ENCODE measurements at places on chromosomes 3 and 15.

GRCh38 chr3:126159476-126159875 lies 20.9 kb downstream of the ALDH1L1 start:
- H3K27ac ChIP-seq = no peak overlapping the region
- no peak for DNase-seq
- no peak overlapping the region for H3K4me3 ChIP-seq
- no peaks in the 10 kb centered on the region for H3K27me3 ChIP-seq
- no peaks in the 10 kb centered on the region for H3K4me1 ChIP-seq
- no peaks in the 10 kb centered on the region for H3K36me3 ChIP-seq

GRCh38 chr3:186705882-186706780 lies 11.0 kb upstream of the KNG1 start:
- no peak for DNase-seq
- H3K27ac ChIP-seq = no peak overlapping the region
- H3K4me1 ChIP-seq = no peaks in the 10 kb centered on the region

DNA sequence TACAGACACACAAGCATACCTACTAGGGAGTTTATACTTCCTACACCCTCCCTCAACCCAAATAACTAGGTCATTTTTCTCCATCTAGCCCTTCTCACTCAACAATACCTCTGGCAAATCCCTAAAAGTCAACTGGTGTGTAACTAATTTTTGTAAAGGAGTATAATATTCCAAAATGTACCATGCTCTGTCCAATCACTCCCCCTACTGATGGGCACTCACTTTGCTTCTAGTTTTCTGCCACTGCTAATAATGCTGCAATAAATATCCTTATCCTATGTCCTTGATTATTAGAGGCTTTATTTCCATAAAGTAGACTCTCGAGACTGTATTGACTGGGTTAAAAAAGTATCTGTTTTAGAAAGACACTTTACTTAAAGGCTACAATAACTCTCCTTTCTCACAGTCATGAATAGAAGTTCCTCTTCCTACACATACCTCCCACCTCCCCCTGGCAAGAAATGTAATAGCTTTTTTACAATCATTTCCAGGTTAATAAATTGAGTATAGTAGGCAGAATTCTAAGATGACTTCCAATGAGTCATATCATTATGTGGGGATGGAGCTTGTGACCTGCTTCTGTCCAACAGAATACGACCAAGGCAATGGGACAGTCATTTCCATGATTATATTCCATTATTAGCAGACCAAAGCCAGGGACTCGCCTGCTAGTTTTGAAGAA lies 30.0 kb downstream of the SHQ1 start:
- no peak overlapping the region for H3K27ac ChIP-seq
- peak; percentile 13 for DNase-seq
- H3K36me3 ChIP-seq = no peaks in the 10 kb centered on the region
- no peaks in the 10 kb centered on the region for H3K4me1 ChIP-seq

- no peak overlapping the region for H3K27ac ChIP-seq
- H3K4me3 ChIP-seq = no peak overlapping the region
- H3K36me3 ChIP-seq = no peaks in the 10 kb centered on the region
- peak; percentile 48 for DNase-seq
- no peaks in the 10 kb centered on the region for H3K27me3 ChIP-seq
Observed at GRCh38 chr15:69919816-69920215, 177.9 kb downstream of the TLE3 start.

GRCh38 chr3:162368417-162368816 lies 871.8 kb downstream of the OTOL1 start:
- H3K27me3 ChIP-seq = no peaks in the 10 kb centered on the region
- H3K36me3 ChIP-seq = no peaks in the 10 kb centered on the region
- H3K27ac ChIP-seq = no peak overlapping the region

- no peaks in the 10 kb centered on the region for H3K27me3 ChIP-seq
- DNase-seq = no peak
- no peaks in the 10 kb centered on the region for H3K4me1 ChIP-seq
- H3K36me3 ChIP-seq = no peaks in the 10 kb centered on the region
- H3K4me3 ChIP-seq = no peak overlapping the region
Observed at GRCh38 chr15:49721091-49721490, 100.2 kb downstream of the DTWD1 start.

- peaks cover 5% of the 10 kb centered on the region for H3K4me1 ChIP-seq
- H3K36me3 ChIP-seq = no peaks in the 10 kb centered on the region
- no peak for DNase-seq
- H3K27ac ChIP-seq = peak overlapping the region; percentile 90
Observed at GRCh38 chr3:187181454-187182170, 15.7 kb upstream of the RTP1 start.

- H3K4me1 ChIP-seq = peaks cover 2% of the 10 kb centered on the region
- no peaks in the 10 kb centered on the region for H3K36me3 ChIP-seq
- DNase-seq = no peak
- H3K27ac ChIP-seq = no peak overlapping the region
Observed at GRCh38 chr3:105798381-105798934, 70.4 kb downstream of the CBLB start.

GRCh38 chr3:13424141-13424844 lies 4.2 kb upstream of the NUP210 start:
- no peaks in the 10 kb centered on the region for H3K27me3 ChIP-seq
- no peak overlapping the region for H3K4me3 ChIP-seq
- DNase-seq = no peak
- no peaks in the 10 kb centered on the region for H3K4me1 ChIP-seq
- no peaks in the 10 kb centered on the region for H3K36me3 ChIP-seq

GRCh38 chr15:101028772-101029438 lies 109.7 kb downstream of the LRRK1 start:
- no peak for DNase-seq
- no peak overlapping the region for H3K27ac ChIP-seq
- no peaks in the 10 kb centered on the region for H3K36me3 ChIP-seq
- H3K4me3 ChIP-seq = no peak overlapping the region
- H3K27me3 ChIP-seq = no peaks in the 10 kb centered on the region

- no peak overlapping the region for H3K4me3 ChIP-seq
- H3K27me3 ChIP-seq = no peaks in the 10 kb centered on the region
- no peaks in the 10 kb centered on the region for H3K36me3 ChIP-seq
- no peaks in the 10 kb centered on the region for H3K4me1 ChIP-seq
Observed at GRCh38 chr3:195048059-195048905, 222.7 kb downstream of the XXYLT1 start.

DNA sequence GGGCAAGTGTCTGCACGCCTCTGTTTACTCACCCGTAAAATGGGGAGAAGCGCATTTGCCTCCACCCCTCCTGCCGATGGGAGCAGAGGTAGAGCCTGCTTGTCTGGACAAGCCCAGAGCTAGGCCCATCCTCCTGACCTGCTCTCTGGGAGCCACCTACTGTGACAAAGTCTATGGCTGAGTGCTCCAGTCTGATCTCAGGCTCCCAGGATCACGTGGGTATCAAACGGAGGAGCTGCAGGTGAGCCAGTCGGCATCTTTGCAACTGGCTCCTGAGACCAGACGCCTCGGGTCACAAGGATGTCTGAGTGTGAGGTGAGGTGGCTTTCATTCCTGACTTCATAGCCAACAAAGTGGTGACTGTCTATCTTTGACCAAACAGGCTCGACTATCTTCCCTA lies 2.1 kb upstream of the ALDH1A3 start:
- H3K4me3 ChIP-seq = no peak overlapping the region
- no peaks in the 10 kb centered on the region for H3K36me3 ChIP-seq
- H3K27me3 ChIP-seq = peaks cover 14% of the 10 kb centered on the region
- DNase-seq = no peak

DNA sequence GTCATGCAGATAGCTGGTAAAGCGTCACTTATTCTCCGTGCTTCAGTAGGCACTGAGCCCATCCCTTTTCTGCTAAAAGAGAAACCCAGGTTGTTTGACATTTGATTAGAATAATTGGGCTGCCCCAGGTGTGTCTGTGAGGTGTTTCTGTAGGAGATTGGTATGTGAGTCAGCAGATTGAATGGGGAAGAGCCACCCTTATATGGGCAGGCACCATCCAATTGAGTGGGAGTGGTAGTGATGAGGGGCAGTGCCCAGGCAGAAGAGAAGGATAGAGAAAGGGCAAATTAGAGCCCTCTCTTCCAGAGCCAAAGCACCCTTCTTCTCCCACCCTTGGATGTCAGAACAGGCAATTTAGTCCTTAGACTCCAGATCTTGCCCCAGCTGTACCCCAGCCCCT lies 384.3 kb upstream of the GBE1 start:
- no peak overlapping the region for H3K4me3 ChIP-seq
- H3K4me1 ChIP-seq = no peaks in the 10 kb centered on the region
- DNase-seq = peak; percentile 7
- no peak overlapping the region for H3K27ac ChIP-seq
- no peaks in the 10 kb centered on the region for H3K36me3 ChIP-seq

DNA sequence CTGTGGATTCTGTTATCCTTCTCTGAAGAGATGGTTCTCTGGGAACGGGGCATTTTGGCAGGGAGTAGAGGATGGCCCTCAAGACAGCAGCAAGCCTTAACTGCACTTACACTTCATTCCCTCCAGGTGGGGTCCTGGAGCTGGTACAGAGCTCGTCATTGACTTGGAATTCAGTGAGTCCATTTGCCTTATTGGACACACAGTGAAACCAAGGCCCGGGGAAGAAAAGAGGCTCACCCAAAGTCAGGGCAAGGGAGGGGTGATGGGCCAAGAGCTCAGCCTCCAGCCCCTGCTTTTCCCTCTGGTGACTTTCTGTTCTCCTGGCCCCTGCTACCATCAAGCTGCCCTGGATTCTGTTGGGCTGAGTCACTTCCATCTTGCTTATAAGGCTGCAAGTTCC lies 125.6 kb downstream of the ETFA start:
- no peak overlapping the region for H3K4me3 ChIP-seq
- H3K4me1 ChIP-seq = no peaks in the 10 kb centered on the region
- H3K27ac ChIP-seq = no peak overlapping the region
- no peaks in the 10 kb centered on the region for H3K36me3 ChIP-seq

DNA sequence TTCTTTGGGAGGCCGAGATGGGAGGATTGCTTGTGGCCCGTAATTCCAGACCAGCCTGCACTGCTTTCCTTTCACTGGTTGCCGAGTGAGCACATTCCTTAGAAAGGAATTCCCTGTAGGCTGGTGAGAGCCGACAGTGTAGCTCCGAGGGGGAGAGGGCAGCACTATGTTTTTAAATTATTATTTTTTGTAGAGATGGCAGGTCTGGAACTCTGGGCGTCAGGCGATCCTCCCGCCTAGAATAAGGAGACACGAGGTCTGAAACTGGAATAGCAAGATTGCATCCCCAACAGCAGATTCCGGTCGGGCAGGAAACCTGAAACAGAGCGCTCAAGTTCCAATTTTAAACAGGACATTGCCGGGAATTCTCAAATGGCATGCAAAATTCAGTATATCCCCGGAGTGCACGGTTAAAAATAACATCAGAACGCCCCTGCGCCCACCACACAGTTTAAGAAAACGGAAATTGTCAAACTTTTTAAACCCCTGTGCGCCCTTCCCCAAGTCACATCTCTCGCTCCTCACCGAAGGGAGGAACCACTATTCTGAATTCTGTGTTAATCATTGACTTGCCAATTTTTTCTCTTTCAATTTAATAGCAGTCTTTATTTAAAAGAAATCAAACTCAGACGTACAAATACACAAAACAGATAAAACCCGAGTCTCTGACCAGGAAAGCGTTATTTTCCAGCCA lies 643 bp upstream of the RNU5B-1 start:
- H3K36me3 ChIP-seq = no peaks in the 10 kb centered on the region
- peak; percentile 94 for DNase-seq
- H3K4me3 ChIP-seq = peak overlapping the region; percentile 26

DNA sequence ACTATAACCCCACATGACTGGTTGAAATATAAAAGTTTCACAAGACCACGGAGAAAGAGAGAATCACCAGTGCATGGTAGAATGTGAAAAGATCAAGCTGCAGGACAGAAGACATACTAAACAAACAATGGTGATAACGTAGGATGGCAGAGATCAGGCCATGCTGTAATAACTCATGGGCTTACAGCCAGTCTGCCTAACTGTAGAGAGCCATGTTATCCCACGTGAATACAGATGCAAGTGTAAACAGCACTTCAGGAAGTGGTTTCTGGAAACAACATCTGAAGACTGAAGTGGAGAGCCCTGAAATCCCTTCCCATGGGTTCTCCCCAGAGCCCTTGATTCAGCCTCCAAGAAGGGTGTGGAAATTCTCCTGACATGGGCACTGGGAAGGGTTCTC lies 103.2 kb upstream of the SLCO2A1 start:
- no peaks in the 10 kb centered on the region for H3K36me3 ChIP-seq
- no peak overlapping the region for H3K27ac ChIP-seq
- H3K4me1 ChIP-seq = no peaks in the 10 kb centered on the region
- no peak overlapping the region for H3K4me3 ChIP-seq
- no peak for DNase-seq
- no peaks in the 10 kb centered on the region for H3K27me3 ChIP-seq

- no peaks in the 10 kb centered on the region for H3K27me3 ChIP-seq
- H3K27ac ChIP-seq = no peak overlapping the region
- no peak for DNase-seq
- H3K4me1 ChIP-seq = peaks cover 8% of the 10 kb centered on the region
- H3K4me3 ChIP-seq = no peak overlapping the region
Observed at GRCh38 chr15:61159901-61160300, 69.2 kb downstream of the RORA start.

Data from mesendoderm (in vitro differentiated cells).